ENCODE measurements at places on chromosomes 6 and 20. TPM values are rescaled to one million over a fixed set of nuclear protein-coding genes. Genes with fewer than 3 reads are reported as not detected.

FAM83B gene
- 0.09 TPM for total RNA-seq

CCN6 gene
- not detected for total RNA-seq

POLH gene
- 30.6 TPM for total RNA-seq

COL21A1 gene
- 29.5 TPM for total RNA-seq

ANKRD66 gene
- not detected for total RNA-seq

ZSCAN23 gene
- 12.0 TPM for total RNA-seq

UBR2 gene
- total RNA-seq: 28.9 TPM

ABCF1 gene
- total RNA-seq: 33.0 TPM

BFSP1 gene
- 3.5 TPM for total RNA-seq
